Effector CD8-positive, alpha-beta T cell (primary cell): ENCODE measurements at places on chromosomes 11 and 22.

DNA sequence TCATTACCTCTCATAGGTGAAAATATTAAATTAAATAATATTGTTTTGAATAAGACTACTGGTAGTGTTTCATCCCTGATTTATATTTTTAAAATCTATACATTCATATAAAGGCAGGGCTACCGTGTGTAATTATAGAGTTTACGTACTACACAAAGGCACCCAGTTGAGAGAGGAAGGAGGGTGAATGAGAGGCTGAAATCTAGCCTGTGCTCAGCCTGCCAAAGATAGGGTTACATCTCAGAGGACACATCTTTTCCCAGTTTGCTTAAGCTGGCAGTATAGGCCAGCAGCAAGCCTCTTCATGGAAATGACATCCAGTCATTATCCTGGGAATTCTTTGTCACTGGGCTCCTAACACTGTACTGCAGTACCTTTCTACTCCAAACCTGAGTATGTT is 7.5 kb upstream of the B3GNT6 start:
- no peak for DNase-seq

DNA sequence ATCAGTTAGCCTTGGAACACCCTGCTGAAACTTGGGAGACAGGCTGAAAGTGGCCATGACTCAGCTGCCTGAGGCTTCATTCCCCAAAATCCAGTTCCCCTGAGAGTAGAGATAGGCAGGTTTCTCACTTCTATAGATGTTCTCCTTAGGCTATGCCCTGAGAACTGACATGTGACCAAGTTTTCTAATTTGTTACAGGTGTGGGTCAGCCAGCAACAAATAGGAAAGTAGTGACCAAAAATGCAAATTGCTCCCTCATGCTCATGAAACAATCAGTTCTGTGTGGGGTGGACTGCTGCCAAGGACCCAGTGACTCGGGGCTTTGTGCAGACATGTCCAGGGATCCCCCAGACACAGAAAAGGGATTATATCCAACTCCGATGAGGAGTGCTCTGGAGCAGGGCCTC is 7.3 kb upstream of the CCDC15 start:
- DNase-seq: no peak

- DNase-seq: no peak
These were observed 176.3 kb upstream of the MTNR1B start for GRCh38 chr11:92793189-92793588.

GRCh38 chr22:46111645-46112306 is 38.5 kb upstream of the PPARA start:
- no peak for DNase-seq

- no peak for DNase-seq
These were observed 121.2 kb downstream of the C11orf58 start for GRCh38 chr11:16859651-16860050.
